ENCODE measurements at places on chromosomes 7 and 10. TPM values are rescaled to one million over a fixed set of nuclear protein-coding genes. Genes with fewer than 3 reads are reported as not detected.

- DNase-seq = no peak
Measured at GRCh38 chr10:5835446-5836095, 22.3 kb upstream of the GDI2 start.

GRCh38 chr7:11698384-11698871 is 133.6 kb downstream of the THSD7A start:
- DNase-seq = no peak

DNA sequence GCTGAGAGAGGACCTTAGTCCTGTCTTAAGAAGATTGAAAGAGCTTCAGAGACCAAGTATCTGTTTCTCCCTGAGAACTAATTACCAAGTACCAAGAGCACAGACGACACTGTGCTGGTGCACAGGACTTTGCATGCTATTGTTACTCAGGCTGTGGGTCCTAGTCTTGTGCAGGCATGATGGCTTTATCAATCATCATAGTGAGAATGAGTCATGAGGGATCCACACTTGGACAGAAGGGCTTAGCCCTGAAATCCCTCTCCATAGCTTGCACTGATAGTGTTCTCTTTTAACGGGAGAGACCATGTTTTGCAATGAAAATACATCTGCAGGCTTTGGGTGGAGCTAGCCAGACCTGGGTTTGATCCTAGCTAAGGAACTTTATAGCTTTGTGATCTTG is 93.3 kb downstream of the SORCS3 start:
- DNase-seq = no peak

Gene OGDHL
- total RNA-seq = 3.4 TPM

Gene TUBAL3
- 0.21 TPM for total RNA-seq

Gene GPR26
- not detected for total RNA-seq

Gene PPP1R17
- not detected for total RNA-seq

DNA sequence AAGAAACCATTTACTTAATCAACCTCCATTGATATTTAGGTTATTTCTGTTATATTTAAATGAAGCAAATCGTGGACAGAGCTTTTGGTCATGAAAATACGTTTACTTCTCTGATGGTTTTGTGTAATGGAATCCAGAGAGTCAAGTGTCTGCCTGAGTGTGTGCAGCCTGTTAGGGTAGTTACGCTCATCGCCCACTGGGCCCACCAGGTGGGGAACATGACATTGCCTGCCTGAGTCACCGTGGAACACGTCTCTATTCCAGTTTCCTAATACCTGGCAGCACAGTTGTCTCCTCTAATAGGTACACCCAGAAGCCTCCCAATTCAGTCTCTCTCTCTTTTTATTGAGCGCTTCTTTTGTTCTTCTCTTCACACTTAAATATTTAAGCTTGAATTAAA is 91.0 kb downstream of the ADCY1 start:
- no peak for DNase-seq

Gene LLCFC1
- total RNA-seq = not detected

DNA sequence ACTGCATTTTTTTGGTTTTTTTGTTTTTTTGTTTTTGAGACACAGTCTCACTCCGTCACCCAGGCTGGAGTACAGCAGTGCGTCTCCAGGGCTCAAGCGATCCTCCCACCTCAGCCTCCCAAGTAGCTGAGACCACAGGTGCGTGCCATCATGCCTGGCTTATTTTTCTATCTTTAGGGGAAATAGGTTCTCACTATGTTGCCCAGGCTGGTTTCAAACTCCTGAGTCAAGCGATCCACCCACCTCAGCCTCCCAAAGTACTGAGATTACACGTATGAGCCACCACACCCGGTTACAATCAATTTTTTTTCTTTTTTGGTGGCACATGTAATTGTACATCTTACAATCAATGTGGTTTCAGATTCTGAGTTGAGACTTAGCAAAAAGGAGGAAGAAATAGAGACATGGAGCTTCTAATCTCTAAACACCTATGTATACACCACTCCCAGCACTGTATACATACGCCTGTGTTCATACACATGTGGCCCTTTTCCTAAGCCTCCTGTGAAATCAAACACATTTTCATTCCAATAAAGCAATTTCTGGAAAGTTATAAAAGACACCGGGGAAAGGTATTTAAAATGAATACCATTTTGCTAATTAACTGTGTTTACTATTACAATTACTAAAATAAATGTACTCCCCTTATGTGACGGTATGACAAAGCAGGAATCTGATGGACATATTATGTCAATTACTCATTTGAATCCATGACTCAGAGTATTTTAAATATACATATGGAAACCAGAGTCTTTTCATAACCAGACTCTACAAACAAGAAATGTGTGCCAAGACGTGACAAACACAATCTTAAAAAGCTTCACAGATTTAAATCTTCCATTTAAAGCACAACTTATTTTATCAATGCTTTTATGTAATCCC is 40.9 kb downstream of the SMURF1 start:
- no peak for DNase-seq

GRCh38 chr7:17371671-17372524 is 73.4 kb downstream of the AHR start:
- no peak for DNase-seq

DNA sequence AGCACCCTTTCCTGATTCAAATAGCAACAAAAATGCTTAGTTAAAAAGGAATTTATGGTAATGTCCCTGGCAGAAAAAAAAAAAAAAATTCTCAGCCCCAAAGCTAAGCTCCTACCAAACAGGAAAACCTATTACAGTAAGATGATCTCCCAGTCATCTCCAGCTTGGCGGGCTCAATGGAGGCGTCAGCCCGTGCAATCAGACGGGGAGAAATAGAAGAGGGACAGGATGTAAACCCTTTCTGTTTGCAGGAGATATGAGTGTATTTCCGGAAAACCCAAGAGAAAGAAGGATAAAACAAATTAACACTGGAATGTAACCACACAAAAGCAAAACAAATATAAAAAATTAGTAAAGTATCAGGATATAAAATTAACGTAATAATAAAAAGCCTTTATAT is 242.8 kb downstream of the TCERG1L start:
- DNase-seq = no peak

Gene TEX36
- total RNA-seq = not detected

Gene LHFPL3
- not detected for total RNA-seq

- DNase-seq = no peak
Measured at GRCh38 chr10:5362873-5363272, 1.9 kb upstream of the UCN3 start.

DNA sequence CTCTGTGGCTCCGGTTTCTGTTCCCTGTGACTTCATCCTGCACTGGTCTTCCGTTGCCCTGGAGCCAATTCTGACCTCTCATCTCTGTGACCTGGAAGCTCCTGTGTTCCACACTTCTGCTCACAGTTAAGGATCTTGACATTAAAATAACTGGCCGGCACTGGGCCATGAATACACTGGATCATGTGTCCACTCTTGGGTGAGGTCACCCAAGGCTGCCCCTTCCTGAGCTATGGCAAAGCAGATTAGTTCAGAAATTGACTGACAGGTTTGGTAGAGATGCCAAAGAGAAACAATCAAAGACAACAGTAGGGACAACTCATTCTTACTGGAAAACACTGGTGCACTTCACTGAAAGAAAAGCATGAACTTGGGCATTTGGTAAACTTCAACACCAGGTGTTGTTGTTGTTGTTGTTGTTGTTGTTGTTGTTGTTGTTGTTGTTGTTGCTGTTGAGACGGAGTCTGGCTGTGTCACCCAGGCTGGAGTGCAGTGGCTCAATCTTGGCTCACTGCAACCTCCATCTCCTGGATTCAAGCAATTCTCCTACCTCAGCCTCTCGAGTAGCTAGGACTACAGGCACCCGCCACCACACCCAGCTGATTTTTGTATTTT is 36.7 kb upstream of the GRID1 start:
- no peak for DNase-seq

GRCh38 chr7:42071372-42072261 is 165.4 kb downstream of the GLI3 start:
- no peak for DNase-seq

DNA sequence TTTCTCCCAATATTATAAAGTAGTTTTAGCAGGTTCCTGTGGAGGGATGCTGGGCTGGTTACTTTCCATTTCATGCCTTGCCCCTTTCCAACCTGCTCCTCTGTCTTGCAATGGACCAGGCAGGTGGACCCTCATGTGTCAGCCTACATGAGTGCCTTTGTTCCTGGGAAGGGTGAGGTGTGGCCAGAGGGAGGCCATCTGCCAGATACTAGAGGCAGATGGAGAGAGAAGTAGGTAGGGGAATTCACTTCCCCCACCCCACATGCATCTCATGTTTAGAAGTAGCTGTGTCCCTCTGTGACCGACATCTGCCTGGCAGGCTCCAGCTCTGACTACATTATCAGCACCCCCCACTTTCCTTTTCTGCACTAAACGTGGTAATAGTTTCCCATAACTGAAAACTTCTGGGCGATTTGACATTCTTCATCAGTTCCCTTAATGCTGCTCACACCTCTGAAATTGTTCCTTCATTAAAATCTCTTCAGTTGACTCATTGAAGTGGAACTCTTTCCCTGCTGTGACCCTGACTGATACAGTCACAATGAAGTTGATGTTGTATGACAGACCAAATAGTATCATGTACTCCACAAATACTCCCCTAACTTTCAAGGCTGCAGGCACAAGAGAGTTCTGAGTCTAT is 396.3 kb upstream of the FZD8 start:
- no peak for DNase-seq

GRCh38 chr7:97971120-97971989 is 18.6 kb downstream of the OCM2 start:
- DNase-seq = no peak

Gene VIPR2
- 8.5 TPM for total RNA-seq

Gene WDR86
- 0.71 TPM for total RNA-seq

DNA sequence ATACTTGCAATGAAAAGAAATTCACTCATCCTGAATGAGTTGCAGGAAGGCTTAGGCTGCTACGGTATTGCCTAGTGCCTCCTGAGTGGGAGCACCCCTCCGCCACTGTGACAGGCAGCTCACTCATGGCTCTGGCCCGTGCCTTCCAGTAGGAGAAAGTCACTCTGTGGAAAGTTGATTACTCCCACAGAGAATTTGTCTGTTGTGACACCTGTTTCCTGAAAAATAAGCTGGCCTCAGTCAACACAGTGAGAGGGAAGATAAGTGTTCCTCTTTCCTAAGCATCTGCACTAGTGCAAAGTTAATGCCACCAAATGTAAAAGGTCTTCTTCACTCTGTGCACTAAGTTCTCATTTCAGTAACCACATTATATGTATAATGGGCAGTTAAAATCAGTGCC is 158.8 kb upstream of the INHBA start:
- no peak for DNase-seq

GRCh38 chr7:55514546-55515265 is 57.6 kb downstream of the VOPP1 start:
- no peak for DNase-seq

Gene ZNF107
- total RNA-seq = 2.4 TPM

GRCh38 chr7:146115851-146116520 is 615 bp upstream of the CNTNAP2 start:
- DNase-seq = peak; percentile 54

Gene PLCE1
- 25.7 TPM for total RNA-seq

- DNase-seq = no peak
Measured at GRCh38 chr10:127565583-127565982, 16.5 kb downstream of the NPS start.

DNA sequence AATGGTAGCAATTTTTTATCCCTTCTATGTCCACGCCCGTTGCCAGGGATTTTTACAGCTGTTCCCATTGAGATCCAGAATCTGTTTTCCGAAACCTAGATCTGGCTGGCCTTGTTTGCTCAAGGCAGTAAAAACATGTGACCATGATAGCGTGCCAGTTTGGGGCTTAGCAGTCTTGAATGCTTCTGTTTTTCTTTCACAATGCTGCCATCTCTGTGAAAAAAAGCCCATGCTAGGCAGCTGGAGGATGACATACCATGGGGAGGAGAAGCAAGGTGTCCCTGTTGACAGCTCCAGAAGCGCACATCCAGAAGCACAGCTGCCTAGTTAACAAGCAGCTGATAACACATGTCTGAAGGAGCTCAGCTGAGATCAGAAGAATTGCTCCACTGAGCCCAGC is 2.2 kb upstream of the ZNF92 start:
- DNase-seq = no peak

Gene ZPBP
- not detected for total RNA-seq

DNA sequence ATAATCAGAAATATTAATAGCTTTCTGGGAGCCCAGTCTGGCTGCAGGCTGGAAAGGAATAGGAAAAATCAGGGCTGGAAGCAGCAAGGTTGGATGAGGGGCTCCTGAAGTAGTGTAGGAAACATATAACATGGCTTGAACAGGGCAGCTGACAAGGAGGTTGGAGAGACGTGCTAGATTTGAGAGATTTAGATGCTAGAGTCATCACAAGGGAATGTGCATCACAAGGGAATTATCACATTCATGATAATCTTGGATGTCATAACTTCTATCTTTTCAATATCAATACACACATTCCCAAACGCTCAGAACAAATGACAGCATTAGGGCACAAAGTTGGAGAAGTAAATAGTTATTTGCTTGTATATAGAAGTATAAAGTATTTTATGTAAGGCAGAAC is 120.9 kb upstream of the EGFR start:
- DNase-seq = no peak

Gene TMEM176B
- total RNA-seq = 241 TPM

DNA sequence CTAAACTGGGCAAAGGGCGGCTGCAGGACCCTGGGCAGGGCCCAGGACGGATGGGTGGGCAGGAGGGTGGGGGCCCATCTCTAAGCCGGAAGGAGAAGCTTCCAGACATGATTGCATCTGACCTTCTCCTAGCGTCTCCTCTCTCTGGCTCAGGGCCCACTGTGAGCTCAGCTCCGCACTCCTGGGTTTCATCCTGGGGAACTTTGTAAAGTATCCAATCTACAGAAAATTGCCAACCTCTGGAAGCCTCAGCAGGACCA is 8.8 kb upstream of the RET start:
- DNase-seq = no peak

DNA sequence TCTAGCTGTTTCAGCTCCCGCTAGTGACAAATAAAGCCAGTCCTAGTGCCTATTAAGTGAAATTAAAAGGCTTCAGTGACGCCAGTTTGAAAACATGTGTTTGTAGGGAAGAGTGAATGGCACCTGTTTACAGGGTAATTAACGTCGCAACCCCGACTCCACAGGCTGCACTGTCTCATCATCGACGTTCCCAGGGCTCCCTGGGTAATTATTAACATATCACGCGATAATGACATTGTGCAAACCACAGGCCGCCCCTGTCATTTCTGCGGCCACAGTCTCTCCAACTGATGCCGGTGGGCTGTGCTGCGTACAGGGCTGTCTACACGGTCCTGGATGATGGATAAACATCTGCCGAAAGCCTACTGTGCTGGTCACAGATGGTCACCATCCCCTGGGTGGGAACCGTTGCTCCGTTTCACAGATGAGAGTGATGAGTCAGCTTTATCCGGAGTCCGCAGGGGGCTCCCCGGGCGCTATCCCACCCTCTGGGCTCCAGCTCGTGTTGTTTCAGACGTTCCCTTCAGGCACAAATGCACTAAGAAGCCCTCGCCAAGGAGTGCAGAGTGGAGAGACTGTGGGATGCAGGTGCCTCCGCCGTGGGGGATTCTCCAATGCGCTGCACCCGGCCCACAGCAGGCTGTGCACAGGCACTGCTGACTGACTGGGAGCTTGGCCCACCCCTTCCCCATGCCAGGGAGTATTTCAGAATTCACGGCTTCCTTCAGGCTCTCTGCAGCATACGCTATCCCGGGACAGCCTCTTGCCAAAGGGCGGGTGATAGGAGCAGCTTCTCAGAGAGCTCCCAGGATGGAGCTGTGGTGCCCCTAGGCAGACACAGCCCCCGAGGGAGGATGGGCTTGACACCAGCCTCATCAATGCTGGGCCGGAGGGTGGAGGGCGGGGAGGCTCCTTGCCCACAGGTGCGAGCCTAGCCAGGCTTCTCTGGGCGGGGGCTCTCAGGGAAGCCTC is 491.8 kb upstream of the FOXK1 start:
- no peak for DNase-seq

Data from left cardiac atrium (tissue), 4 donors.